ENCODE measurements at places on chromosomes 5 and 9.

- no peak for DNase-seq
Observed at GRCh38 chr9:3200331-3200774, 325.4 kb downstream of the RFX3 start.

DNA sequence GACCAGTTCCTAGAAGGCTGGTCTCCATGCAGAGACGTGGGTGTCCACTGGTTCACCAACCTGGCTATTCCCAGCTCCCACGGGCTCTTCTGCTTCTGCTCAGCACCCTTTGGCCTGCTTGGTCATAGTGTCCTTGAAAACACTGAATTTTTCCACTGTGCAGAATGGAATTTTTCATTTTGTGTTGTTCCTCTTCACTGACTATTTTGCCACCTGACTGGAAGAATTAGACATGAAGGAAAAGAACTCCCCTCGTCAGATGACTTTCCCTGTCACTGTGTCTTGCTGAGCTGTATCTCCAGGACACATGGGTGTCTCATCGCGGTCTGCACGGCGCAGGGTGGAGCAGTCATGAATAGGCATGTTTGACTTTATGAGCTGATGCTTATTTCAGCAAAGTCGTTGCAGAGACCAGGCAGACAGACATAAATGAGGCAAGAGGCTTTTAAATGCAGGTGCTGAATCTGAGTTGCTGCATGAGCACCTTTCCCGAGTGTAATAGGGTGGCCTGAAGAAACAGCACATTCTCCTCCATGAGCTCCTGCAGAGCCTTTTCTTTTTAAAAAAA, 50.2 kb upstream of the SEMA4D start:
- DNase-seq = no peak

DNA sequence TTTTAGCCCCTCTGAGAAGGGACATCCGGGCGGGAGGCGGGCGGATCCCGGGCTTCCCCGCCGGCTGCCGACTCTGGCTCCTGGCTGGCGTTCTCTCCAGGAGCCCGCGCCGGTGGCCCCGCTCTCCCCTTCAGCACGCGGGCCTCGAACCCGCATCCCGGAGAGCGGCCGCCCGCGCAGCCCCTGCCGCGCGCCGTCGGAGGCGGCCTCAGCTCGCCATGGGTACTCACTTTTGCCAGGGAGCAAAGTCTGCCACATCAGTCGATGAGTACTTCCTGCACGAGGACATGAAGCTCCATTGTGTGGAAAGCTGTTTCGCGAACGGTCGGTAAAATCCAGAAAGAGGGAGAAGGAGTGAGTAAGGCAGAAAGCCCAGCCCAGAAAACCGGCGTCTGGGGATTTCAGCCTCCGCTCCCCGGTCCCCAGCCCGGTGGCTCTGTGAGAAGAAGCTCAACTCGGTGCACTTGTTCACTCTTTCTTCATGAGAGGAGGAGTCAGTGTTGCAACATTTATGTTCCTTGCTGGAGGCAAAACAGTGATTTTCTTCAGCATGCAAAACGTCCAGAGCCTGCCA, at the start of gene PRLR:
Gene PRLR (minus strand): TSS at position 450 of the 574 bp plus-strand sequence. CDS start 140,867 bp downstream, outside the sequence.
- DNase-seq = peak; percentile 35

GRCh38 chr9:97559111-97559514, 57.6 kb downstream of the TMOD1 start:
- DNase-seq = no peak

GRCh38 chr5:40606077-40606765, 73.5 kb upstream of the PTGER4 start:
- peak; percentile 25 for DNase-seq

DNA sequence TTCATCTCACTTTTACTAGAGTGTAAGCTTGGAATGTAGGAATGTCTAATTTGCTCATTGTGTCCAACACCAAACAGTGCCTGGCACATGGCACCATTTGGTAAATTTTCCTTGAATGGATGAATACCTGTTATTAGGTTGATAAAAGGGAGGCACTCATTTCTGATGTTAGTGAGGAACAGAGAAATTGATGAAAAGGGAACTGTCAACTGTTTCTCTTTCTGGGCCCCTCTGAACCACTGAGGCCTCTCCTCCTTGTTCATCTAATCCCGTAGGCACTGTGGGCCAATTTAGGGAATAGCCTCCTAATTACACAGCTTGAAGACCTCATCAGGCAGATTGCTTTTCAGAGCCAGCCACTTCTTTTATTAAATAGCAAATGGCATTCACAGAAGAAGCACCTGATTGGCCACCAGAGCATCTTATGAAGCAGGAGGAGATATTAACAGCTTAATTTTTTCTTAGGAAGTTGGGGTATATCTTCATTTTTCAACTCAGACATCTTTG, 22.6 kb downstream of the MRRF start:
- no peak for DNase-seq

DNA sequence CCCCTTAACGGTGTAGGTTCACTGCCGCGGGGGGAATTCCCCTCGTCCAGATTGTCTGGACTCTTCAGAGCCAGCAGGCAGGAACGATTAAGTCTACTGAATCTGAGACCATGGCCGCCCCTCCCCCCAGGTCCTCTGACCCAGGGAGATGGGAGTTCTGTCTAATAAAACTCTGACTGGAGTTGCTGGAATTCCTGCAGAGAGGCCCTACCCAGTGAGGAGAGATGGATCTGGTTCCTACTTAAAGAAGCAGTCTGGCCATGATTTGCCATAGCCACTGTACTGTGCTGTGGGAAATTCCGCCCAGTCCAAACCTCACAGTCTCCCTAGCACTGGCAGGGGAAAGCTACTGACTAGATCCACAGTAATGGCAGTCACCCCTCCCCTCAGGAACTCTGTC, 237.7 kb upstream of the RASA1 start:
- DNase-seq = no peak

- no peak for DNase-seq
Observed at GRCh38 chr9:71742703-71743102, 25.6 kb downstream of the CEMIP2 start.

DNA sequence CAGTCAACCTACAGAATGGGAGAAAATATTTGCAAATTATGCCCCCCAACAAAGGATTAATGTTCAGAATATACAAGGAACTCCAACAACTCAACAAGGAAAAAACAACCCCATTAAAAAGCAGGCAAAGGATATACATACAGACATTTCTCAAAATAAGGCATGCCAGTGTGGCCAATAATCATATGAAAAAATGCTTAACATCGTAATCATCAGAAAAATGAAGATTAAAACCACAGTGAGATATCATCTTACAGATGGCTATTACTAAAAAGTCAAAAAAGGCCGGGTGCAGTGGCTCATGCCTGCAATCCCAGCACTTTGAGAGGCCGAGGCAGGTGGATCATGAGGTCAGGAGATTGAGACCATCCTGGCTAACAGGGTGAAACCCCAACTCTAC, 103.2 kb downstream of the KLHL3 start:
- no peak for DNase-seq

- no peak for DNase-seq
Observed at GRCh38 chr5:9387879-9388278, 158.0 kb downstream of the SEMA5A start.

- DNase-seq = peak; percentile 68
Observed at GRCh38 chr5:139141446-139142204, 56.5 kb downstream of the SIL1 start.

DNA sequence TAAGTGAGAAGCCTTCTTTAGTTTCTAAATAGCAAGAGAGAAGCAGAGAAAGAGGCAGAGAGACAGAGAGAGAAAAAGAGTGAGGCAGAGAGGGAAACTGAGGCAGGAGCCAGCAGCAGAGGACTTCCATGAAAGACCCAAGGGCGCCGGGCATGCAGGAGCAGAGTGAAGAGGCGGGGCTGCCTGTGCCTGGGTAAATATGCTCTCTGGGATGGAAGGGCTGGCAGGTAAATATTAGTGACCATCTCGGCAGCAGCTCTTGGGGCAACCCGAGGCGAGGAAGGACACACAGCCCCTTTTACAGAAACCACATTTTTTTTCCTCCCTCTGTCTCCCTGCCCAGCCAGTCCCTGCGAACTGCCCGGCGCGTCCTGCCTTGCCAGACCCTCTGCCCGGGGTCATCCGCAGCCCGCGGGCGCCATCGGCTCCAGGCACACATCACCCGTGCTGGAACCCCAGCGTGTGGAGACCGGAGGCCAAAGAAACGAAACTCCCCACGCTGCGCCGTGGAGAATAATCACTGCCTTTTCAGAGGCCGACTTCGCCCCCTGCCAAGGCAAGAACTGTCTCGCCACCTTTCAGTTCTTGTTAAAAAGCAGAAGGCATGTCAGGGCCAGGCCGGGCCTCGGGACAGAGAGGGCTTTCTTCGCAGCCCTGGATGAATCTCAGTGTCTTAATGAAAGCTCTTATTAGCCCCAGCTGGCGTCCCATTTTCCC, 61.3 kb downstream of the BOD1 start:
- DNase-seq = no peak

DNA sequence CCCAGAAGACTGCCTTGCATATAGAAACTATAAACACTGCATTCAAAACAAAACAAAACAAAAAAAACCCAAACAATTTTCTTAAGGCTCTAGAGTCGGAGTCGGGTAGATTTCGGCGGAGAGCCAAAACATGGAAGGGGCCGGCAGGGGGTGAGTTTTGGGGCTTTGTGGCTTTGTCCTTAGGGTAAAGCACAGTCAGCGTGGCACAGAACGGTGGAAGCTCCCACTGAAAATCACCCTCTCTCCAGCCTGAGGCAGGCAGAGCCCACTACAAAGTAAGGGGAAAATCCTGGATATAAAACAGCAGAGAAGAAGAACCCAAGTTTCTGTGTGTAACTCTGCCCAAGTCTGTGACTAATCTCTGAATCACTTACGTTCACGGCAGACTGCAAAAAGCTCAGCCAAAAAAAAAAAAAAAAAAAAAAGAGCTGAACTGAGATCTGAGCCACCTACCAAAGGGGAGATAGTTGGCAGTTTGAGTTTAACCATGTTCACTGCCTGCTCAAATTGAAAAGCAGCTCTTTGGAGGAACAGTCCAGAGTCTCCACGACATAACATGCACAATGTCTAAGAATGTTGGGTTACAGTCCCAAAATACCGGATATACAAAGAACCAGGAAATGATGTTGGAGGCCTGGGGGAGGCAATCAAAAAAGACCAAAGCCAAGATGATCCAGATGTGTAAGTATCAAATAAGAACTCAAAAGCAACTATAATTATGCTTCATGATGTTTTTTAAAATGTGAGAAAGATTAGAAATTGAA, 26.6 kb upstream of the OR2K2 start:
- DNase-seq = peak; percentile 17

DNA sequence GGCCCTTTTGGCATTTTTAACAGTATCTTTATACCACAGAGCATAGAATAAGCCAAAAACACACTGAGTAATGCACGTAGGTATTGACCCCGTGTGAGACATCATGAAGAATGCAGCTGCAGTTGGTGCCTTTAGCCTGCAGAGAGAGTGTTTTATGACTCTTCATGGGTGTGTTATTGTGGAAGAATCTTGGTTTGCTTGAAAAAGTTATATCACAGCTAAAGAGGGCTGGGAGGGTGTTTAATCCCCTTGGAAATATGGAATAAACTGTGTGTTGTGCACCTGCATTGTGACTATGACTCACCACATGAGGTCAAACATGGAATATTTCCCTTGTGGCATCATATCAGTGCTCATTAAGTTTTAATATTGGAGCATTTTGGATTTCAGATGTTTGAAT, 458.7 kb downstream of the CDH9 start:
- no peak for DNase-seq

- no peak for DNase-seq
Observed at GRCh38 chr5:9726931-9727330, 96.8 kb upstream of the TAS2R1 start.

GRCh38 chr9:137580209-137580953, 1.7 kb upstream of the DPH7 start:
- DNase-seq = peak; percentile 10

- peak; percentile 89 for DNase-seq
Observed at GRCh38 chr5:72508241-72509170, 1.3 kb upstream of the ZNF366 start.
